ENCODE measurements at places on chromosomes 12 and 14.

GRCh38 chr12:53827306-53827705 lies 75.5 kb upstream of the CISTR start:
- DNase-seq, result no peak

DNA sequence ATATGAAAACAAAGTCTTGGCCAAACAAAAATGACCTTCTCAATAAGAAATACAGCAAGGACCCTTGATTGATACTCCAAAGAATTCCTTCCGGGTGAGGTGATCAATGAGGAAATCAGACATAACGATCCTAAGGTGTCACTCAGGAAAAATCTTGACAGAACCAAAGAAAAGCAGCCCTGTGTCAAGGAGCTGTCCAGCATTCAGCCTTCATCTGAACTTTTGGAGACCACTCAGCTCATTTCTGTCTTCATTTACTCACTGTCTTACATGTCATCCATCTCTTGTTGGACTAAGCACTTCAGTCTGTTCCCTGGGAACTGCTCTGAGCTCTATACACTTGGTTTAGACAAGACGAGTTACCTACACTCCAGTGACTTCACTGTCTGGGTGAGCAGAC lies 179.9 kb downstream of the GRIN2B start:
- no peak for DNase-seq

GRCh38 chr14:39175445-39176262 lies 600 bp downstream of the PNN start:
- no peak for DNase-seq

GRCh38 chr14:90578283-90578985 lies 181.6 kb downstream of the CALM1 start:
- DNase-seq, result no peak

- no peak for DNase-seq
Measured at GRCh38 chr12:112841906-112842305, 50.4 kb downstream of the RPH3A start.

- DNase-seq, result no peak
Measured at GRCh38 chr14:94041551-94042346, 15.6 kb downstream of the OTUB2 start.

DNA sequence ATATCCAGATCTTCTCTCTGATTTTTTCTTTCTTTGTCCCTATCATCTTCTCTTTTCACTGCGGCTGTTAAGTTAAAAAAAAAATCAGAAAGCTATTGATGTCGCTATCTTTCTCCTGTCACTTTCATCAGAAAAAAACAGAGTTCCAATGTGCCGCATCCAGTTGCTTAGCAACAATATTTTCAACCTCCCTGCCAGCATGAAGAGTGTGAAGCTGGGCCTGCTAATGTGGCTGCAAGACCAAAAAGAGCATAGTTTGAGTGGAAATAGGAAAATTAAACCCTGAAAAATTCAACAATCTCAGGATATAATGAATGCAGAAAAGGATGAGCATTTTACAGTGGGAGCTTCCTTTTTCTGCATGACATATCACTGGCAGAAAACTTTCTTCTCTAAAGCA lies 1025.4 kb upstream of the LRFN5 start:
- no peak for DNase-seq
